Coronary artery (tissue), 2 donors: ENCODE measurements at places on chromosomes 5 and 9.

DNA sequence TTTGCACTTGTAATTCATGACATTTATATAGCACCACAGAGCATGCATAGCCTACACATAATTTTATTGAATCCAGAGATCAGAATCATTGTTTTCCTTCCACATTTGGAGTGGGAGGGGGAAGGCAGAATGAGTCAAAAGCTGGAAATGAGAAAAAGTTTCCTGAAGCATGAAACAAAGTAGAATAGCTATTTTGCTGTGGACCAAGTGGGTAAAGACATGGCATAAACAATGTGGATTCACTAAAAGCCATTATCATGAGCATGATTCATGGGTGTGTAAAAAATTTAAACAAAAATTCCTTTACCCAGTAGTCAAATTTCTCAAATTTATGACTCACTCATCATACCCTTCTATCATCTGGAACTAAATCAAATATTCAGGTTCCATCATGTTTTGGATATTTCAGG, 97.9 kb downstream of the YIPF5 start:
- no peak for DNase-seq

GRCh38 chr9:24502206-24502937, 43.3 kb downstream of the IZUMO3 start:
- no peak for DNase-seq

DNA sequence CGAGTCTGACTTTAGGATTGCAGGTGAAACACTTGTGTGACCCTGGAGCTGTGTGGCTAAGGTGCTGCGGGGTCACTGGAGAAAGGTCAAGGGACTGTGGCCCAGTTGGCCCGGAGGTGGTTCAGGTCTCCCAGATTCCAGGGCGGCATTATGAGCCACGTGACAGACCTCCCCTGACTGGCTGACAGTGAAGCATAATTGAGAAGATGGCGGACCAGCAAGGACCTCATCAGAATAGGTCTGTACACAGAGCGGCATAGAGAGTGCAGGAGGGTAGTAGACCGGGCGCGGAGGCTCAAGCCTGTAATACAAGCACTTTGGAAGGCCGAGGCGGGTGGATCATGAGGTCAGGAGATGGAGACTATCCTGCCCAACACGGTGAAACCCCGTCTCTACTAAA, 815 bp upstream of the ODF2 start:
- no peak for DNase-seq

DNA sequence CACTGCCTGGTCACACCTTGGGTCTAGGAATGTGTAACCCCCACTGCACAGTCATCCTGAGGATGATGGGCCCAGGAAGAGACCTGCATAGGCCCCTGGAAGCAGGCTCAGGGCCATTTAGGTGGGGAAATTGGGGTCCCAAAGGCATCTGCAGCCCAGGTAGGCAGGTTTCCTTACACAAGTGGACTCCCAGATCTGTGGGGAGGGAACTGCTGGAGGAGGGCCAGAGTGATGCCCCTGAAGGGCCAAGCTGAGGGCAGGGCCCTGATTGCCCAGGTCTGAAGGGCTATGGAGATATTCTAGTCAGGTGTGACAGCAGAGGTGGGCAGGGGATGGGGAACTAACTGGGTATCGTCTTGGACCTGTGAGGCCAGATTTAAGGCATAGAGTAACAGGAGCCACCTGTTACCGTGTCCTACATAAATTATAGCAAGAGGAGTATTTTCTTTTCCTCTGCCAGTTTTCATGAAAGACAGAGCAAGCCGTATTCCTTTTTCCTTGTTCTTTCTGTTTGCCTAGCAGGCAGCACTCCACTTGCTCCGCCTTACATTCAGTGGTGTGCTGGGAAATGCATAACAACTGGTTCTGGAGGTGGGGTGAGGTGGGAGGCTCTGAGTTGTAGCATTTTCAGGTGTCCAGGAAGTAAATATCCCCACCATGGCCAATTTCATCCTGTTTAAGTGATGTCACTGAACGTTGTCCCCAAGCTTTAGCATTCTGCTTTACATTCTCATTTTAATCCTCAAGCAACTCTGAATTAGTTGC, 41.3 kb downstream of the PPARGC1B start:
- no peak for DNase-seq

DNA sequence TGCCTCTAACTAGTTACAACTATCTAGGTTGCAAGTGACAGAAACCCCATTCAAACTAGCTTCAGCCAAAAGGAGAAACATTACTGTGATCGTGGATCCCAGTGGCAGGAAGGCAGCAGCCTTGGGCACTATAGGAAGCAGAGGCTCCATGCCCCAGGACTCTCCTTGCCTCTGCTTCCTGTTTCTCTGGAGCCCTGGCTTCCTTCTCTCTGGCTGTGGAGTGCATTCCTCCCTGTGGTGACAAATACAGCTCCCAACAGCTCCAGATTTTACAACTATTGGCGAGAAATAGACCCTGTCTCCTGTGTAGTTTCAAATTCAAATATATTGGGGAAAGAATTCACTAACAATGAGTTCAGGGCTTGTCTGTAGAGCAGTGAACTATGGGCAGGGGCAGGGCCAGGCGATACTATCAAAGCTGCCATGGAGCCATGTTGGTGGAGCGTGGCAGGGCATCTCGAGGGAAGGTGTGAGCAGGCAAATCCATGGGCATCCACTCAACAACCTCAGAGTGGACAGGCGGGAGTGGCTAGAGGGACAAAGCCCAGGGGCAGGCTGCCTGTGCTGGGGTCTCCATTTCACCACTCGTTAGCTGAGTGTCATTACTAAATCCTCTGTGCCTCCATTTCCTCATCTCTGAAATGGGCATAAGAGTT, 189.5 kb downstream of the ERCC6L2 start:
- DNase-seq, result peak; percentile 52

DNA sequence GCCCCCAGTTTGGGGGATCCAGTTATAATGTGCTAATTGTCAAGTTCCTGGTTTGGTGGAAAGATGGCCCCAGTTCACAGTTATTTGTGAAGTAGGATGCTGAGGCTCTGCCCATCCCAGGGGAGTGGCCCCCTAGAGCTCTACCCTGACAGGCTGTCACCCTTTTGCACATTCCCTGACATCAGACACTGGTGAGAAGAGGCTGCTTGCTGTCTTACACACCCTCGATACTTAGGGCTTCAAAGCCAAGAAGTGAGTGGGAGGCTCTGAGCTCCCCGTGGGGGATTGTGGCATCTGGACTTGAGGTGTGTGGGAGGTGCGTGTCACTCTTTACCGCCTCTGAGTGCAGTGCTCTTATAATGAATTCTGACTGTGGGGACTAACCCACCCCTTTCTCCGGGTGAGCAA, 168.5 kb downstream of the DOCK2 start:
- no peak for DNase-seq

- DNase-seq, result no peak
Observed at GRCh38 chr5:123929055-123929474, 417.1 kb downstream of the CSNK1G3 start.
